Fibroblast of villous mesenchyme (primary cell): ENCODE measurements at places on chromosomes 3 and 15. TPM values are rescaled to one million over a fixed set of nuclear protein-coding genes. Genes with fewer than 3 reads are reported as not detected.

- DNase-seq = peak; percentile 33
These were observed 212.6 kb upstream of the PLSCR5 start for GRCh38 chr3:146817704-146818103.

DNA sequence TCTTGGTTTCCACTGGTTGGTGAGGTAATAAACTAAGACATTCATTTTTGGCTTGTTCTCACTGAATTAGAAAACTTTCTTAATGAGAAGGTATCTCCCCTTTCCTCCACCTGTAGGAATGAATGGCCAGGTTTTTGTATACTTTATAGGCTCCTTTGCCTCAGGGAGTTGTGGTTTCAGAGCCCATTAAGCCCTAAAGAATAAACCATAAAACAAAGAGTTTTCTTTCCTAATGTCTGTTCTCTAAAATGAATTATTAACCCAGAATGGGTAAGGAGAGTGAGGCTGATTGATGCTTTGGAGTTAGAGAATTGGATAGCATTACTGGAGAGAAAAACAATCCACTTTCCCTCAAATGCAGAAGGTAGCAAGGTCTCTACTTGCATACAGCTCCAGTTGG is 67.6 kb downstream of the TIGIT start:
- no peak for DNase-seq

- DNase-seq = peak; percentile 13
These were observed 17.7 kb upstream of the LAMP3 start for GRCh38 chr3:183180110-183180783.

- DNase-seq = no peak
These were observed 61.2 kb downstream of the FBLN2 start for GRCh38 chr3:13610006-13610570.

GRCh38 chr3:12194669-12195161 is 36.0 kb upstream of the TIMP4 start:
- peak; percentile 50 for DNase-seq

DNA sequence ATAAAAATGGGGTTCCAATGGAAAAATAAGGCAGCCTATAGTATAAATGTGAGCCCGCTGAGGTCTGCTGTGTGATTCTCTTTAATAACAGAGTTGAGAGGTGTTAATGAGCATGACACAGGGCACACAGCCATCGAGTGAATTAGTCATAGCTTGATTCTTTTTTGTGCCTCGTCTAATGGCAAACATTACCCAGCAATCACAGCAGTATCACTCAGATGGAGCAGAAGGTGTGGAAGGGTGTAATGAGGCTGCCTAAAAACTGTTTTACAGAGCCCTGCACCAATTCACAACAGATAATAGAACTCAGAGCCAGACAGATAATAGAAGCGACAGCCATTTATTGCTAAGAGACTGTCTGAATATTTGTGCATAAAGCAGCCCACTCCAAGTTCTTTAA is 178.6 kb upstream of the TPRG1 start:
- no peak for DNase-seq

- no peak for DNase-seq
These were observed 10.9 kb downstream of the SEMA3F start for GRCh38 chr3:50165910-50166538.

GRCh38 chr3:13064964-13065363 is 8.3 kb downstream of the IQSEC1 start:
- DNase-seq = no peak

DNA sequence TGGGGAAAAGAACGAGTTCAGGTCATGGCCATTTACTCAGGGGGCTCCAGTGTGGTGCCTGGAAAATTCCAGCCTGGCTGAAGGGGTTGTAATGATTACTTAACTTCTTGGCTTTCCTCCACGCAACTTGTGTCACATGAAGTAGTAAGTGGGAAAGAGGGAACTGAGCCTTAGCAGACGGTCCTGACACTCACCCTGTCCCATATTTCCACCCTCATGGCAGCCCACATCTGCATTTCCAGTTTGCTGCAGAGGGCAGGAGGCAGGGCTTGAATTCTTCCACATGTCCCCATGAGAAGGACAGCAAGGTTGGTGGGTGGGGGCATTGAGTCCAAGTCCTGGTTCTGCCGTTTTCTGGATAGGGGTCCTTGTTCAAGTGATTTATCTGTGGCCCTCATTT is 7.8 kb upstream of the CAMP start:
- DNase-seq = peak; percentile 79

DNA sequence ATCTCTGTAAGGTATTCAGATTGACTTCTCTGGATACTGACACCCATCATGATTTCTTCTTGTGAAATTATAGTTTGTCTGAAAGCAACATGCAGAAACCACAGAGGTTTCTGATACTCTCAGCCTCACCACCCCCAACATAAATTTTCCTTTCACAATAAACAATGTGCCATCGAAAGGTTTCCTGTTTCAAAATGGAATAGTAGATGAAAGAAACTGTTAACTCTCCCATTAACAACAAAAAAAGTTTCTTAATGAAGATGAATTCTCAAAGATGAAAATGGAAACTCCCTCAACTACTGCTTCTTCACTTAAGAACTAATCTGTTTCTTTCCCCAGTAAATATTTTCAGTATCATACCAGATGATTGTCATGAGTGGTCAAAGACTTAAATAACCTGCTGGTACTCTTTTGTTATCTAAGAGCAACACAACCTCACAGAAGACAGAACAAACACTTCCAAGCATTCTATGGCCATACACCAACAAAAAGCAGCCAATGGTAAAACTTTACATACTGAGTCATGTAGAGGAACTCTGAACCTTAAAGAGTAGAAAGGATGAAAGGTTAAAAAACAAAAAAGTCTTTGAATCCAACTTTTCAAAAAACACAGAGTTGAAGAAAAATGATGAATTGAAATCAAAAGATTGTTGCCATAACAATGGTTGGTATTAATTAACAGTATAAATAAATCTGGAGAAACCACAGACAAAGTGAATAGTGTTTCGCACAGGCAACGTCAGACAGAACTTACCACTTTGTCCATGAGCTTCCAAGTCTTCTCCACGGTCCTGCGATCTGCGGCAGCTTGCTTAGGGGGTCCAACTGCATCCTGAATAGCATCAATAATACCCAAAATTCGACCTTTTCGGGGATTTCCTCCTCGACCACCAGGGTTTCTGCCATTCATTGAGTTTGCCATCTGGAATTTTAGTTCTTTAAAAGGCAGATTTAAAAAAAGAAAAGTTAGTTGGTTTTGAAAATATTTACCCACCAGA is 1.9 kb downstream of the CBLB start:
- DNase-seq = peak; percentile 56

- peak; percentile 64 for DNase-seq
These were observed 424.7 kb upstream of the THBS1 start for GRCh38 chr15:39156166-39156565.

GRCh38 chr3:49647741-49648140 is 26.4 kb upstream of the APEH start:
- no peak for DNase-seq

GRCh38 chr15:101617390-101617965 is 34.7 kb downstream of the TM2D3 start:
- DNase-seq = peak; percentile 46

The ALDH1A2 gene
- 2.9 and 8.2 TPM in 2 replicates for total RNA-seq

The HTR3E gene
- total RNA-seq = not detected in 2 replicates

The RTP1 gene
- total RNA-seq = not detected in 2 replicates

The GOLGA8S gene
- under 0.01 TPM in 2 replicates for total RNA-seq

The HDAC11 gene
- 7.1 and 9.5 TPM in 2 replicates for total RNA-seq

The IGSF11 gene
- total RNA-seq = under 0.01 TPM in 1 of 2 replicates, not detected in the other

The CHL1 gene
- total RNA-seq = not detected in 2 replicates
